Breast epithelium (tissue), 4 donors: ENCODE measurements at places on chromosomes 1 and 21. TPM values are rescaled to one million over a fixed set of nuclear protein-coding genes. Genes with fewer than 3 reads are reported as not detected.

- H3K36me3 ChIP-seq: no peaks in the 10 kb centered on the region
- H3K4me1 ChIP-seq: peaks cover 7% of the 10 kb centered on the region
- no peak for DNase-seq
- H3K27me3 ChIP-seq: no peaks in the 10 kb centered on the region
- no peak overlapping the region for H3K27ac ChIP-seq
Measured at GRCh38 chr1:147177611-147178380, 5.5 kb upstream of the PRKAB2 start.

GRCh38 chr1:10033359-10033845 is 644 bp downstream of the UBE4B start:
- H3K27ac ChIP-seq: peak overlapping the region; percentile 92
- H3K27me3 ChIP-seq: no peaks in the 10 kb centered on the region
- H3K4me1 ChIP-seq: peaks cover 2% of the 10 kb centered on the region
- H3K4me3 ChIP-seq: peak overlapping the region; percentile 88

- DNase-seq: no peak
- H3K36me3 ChIP-seq: no peaks in the 10 kb centered on the region
- H3K4me3 ChIP-seq: peak overlapping the region; percentile 26
- H3K27me3 ChIP-seq: peaks cover 65% of the 10 kb centered on the region
- peaks cover 28% of the 10 kb centered on the region for H3K4me1 ChIP-seq
Measured at GRCh38 chr1:92480813-92481598, 5.7 kb downstream of the GFI1 start.

DNA sequence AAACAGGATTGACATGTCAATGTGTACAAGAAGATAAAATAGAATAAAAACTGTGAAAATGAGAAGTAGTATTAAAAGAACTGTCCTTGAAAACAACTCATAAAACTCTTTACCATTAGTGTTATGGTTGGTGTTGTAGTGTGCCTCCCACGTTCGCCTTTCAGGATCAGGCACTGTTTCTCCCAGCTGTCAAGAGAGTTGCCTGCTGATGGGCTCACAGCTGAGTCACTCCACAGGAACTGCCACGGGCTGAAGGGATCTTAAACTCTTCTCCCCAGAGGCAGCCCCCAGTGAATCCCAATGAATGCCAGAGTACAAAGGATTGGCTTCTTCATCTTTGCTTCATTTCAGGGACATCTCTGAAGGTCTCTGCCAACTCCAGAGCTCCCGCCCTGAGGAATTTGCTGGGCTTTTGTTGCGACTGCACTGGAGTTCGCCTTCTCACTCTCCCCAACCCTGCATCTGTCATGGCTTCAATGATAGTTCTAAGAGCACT is 119.6 kb downstream of the ADGRL2 start:
- no peaks in the 10 kb centered on the region for H3K27me3 ChIP-seq
- H3K4me3 ChIP-seq: no peak overlapping the region
- no peak for DNase-seq
- H3K36me3 ChIP-seq: no peaks in the 10 kb centered on the region
- H3K4me1 ChIP-seq: no peaks in the 10 kb centered on the region

DNA sequence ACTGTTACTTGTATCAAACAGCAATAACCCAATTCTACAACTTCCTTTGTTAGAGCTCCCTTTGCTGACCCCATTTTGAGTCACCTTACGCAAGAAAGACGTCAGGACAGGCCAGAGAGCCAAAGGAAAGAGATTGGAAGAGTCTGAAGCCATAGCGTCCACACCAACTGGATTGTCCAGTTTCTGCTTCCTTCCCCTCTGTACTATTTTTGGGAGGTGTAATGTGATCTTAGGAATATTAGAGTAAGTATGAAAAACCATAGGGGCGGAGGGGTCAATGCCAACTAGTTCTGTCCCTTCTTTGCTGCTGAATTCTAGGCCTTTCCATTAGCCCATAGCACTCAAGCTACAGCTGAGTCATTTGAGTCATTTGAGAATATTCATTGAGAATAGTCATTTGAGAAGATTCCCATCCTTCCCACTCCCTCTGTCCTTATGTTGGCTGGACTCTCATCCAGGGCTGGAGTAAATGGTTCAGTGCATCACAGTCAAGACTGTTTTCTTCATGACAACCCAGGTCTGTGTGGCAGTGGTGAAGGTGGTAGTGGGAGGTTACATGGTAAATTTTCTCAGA is 14.8 kb upstream of the NFIA start:
- no peaks in the 10 kb centered on the region for H3K4me1 ChIP-seq
- DNase-seq: no peak
- H3K4me3 ChIP-seq: no peak overlapping the region
- H3K36me3 ChIP-seq: no peaks in the 10 kb centered on the region

DNA sequence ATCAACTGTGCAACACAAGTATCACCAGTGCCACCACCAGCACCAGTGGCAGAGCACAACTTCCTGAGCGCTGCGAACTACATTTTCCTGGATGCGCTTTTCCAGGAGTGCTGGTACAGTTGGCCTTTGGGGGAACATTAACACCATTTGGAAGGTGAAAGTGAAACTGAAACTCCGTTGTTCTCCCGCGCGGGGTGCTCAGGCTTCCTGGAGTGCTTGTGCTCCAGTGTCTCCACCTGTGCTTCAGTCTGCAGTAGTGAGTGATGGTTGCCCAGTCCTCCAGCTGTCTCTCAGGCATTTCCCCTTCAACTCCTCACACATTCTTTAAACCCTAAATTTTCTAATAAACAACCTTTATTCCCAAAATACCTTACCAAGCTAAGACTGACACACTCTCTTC is 187.8 kb downstream of the LRRIQ3 start:
- no peak overlapping the region for H3K4me3 ChIP-seq
- no peak overlapping the region for H3K27ac ChIP-seq
- H3K27me3 ChIP-seq: no peaks in the 10 kb centered on the region
- H3K36me3 ChIP-seq: no peaks in the 10 kb centered on the region
- no peaks in the 10 kb centered on the region for H3K4me1 ChIP-seq
- no peak for DNase-seq

- H3K4me1 ChIP-seq: no peaks in the 10 kb centered on the region
- no peak overlapping the region for H3K4me3 ChIP-seq
- H3K36me3 ChIP-seq: no peaks in the 10 kb centered on the region
- H3K27ac ChIP-seq: no peak overlapping the region
- H3K27me3 ChIP-seq: no peaks in the 10 kb centered on the region
Measured at GRCh38 chr1:240991230-240991629, 365.8 kb downstream of the RGS7 start.

DNA sequence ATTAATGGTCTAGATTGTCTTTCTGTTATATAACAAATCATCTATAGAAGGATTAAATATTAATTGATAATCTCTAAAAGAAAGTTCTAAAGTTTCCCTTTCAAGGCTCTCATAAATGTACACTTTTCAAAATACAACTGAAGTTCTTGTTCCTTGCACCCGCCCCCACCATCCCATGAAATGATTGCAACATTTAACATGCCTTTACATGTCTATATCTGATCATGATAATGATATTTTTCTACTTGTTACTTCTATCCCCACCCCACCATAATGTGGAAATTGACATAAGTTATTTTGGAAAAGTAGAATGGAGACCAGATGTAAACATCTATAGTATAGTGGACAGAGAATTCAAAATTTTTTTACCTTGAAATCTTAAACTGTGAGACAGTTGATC is 186.6 kb downstream of the NTNG1 start:
- H3K27ac ChIP-seq: no peak overlapping the region
- no peaks in the 10 kb centered on the region for H3K36me3 ChIP-seq
- H3K4me1 ChIP-seq: no peaks in the 10 kb centered on the region
- no peaks in the 10 kb centered on the region for H3K27me3 ChIP-seq

GRCh38 chr1:63669151-63669961 is 76.1 kb downstream of the PGM1 start:
- H3K27ac ChIP-seq: peak overlapping the region; percentile 85
- no peak overlapping the region for H3K4me3 ChIP-seq
- peaks cover 6% of the 10 kb centered on the region for H3K4me1 ChIP-seq
- peak; percentile 91 for DNase-seq
- no peaks in the 10 kb centered on the region for H3K27me3 ChIP-seq

GRCh38 chr1:91883470-91883869 is 2.5 kb downstream of the TGFBR3 start:
- H3K4me3 ChIP-seq: peak overlapping the region; percentile 100
- no peaks in the 10 kb centered on the region for H3K27me3 ChIP-seq
- peak overlapping the region; percentile 56 for H3K27ac ChIP-seq
- no peaks in the 10 kb centered on the region for H3K4me1 ChIP-seq

- DNase-seq: no peak
- no peaks in the 10 kb centered on the region for H3K4me1 ChIP-seq
- H3K27ac ChIP-seq: peak overlapping the region; percentile 90
- H3K4me3 ChIP-seq: peak overlapping the region; percentile 27
- H3K27me3 ChIP-seq: no peaks in the 10 kb centered on the region
- no peaks in the 10 kb centered on the region for H3K36me3 ChIP-seq
Measured at GRCh38 chr21:36297406-36297937, 22.5 kb upstream of the MORC3 start.

DNA sequence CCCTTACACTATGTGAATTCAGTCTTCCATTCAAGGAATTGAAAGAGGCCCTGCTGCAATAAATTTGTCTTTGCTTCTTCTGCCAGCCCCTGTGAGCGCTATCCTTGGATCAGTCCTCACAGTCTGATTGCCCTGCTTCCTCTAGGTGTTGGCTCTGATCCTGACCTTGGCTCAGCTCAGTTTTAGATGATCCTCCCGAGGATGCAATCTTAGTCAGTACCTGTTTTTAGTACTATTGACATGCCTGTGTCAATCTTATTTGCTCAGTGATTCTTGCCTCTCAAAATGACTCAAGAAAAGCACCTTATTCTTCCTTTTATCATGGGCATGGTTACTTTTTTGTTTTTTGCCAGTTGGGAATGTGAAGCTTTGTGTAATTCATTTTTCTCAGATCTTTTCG is 101.4 kb upstream of the KCNK1 start:
- H3K27me3 ChIP-seq: no peaks in the 10 kb centered on the region
- DNase-seq: no peak
- no peak overlapping the region for H3K4me3 ChIP-seq
- H3K27ac ChIP-seq: no peak overlapping the region
- H3K4me1 ChIP-seq: no peaks in the 10 kb centered on the region

DNA sequence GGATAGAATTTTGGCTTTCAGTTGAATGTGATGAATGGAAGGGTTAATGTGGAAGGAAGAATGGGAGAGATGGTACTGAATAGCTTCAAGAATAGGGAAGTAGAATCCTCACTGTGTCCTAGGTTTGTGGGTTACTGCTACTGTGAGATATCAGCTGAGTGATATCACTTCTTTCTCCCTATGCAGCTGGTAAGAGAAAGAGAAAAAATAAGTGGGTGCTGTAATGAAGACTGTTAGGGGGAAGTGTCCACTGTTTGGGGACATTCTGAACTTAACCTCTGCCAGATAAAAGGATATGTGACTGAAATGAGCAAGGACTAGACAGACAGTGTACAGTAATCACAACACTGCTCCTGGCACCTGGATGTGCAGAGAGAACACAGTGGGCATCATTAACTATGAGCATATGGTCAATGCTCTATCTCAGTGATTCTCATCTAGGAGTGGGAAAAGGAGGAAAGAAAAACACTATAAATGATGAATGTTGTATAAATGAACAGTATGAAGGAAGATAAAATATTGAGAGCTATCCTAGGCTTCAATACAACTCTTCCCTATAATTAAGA is 25.6 kb upstream of the MOB3C start:
- no peak overlapping the region for H3K4me3 ChIP-seq
- H3K4me1 ChIP-seq: no peaks in the 10 kb centered on the region
- DNase-seq: no peak
- no peaks in the 10 kb centered on the region for H3K27me3 ChIP-seq
- no peak overlapping the region for H3K27ac ChIP-seq
- no peaks in the 10 kb centered on the region for H3K36me3 ChIP-seq

- H3K4me1 ChIP-seq: no peaks in the 10 kb centered on the region
- H3K36me3 ChIP-seq: no peaks in the 10 kb centered on the region
- peaks cover 8% of the 10 kb centered on the region for H3K27me3 ChIP-seq
- H3K27ac ChIP-seq: no peak overlapping the region
- no peak overlapping the region for H3K4me3 ChIP-seq
Measured at GRCh38 chr1:211145944-211146343, 12.0 kb upstream of the KCNH1 start.

- no peaks in the 10 kb centered on the region for H3K36me3 ChIP-seq
- H3K27me3 ChIP-seq: no peaks in the 10 kb centered on the region
- no peak overlapping the region for H3K4me3 ChIP-seq
- no peak for DNase-seq
- no peak overlapping the region for H3K27ac ChIP-seq
Measured at GRCh38 chr1:63423649-63424048, 56.2 kb downstream of the ALG6 start.

GRCh38 chr1:177174921-177175634 is 4.3 kb downstream of the BRINP2 start:
- no peaks in the 10 kb centered on the region for H3K4me1 ChIP-seq
- no peak overlapping the region for H3K4me3 ChIP-seq
- H3K27ac ChIP-seq: no peak overlapping the region
- H3K36me3 ChIP-seq: no peaks in the 10 kb centered on the region
- no peaks in the 10 kb centered on the region for H3K27me3 ChIP-seq

DNA sequence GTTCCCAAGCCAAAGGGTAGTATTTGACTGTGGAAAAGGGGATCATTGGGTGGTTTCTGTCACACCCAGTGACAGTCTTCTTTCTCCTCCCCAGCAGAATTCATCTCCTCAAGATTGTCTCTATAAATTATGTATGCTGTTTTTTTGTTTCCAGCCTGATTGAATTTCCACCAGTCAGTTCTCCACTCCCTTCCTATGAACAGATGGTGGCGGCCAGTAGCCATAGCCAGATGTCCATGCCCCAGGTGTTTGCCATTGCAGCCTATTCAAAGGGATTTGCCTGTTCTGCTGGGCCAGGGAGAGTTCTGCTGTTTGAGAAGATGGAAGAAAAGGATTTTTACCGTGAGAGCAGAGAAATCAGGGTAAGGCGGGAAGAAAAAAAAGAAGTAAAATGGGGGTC is 12.9 kb downstream of the CFAP57 start:
- no peaks in the 10 kb centered on the region for H3K36me3 ChIP-seq
- no peak overlapping the region for H3K27ac ChIP-seq
- H3K4me1 ChIP-seq: no peaks in the 10 kb centered on the region
- H3K4me3 ChIP-seq: no peak overlapping the region
- no peak for DNase-seq

GRCh38 chr1:62457955-62458354 is 21.1 kb downstream of the USP1 start:
- H3K27ac ChIP-seq: no peak overlapping the region
- H3K27me3 ChIP-seq: no peaks in the 10 kb centered on the region
- no peak overlapping the region for H3K4me3 ChIP-seq
- H3K4me1 ChIP-seq: no peaks in the 10 kb centered on the region

GRCh38 chr1:154225370-154225769 is 4.6 kb downstream of the UBAP2L start:
- no peaks in the 10 kb centered on the region for H3K4me1 ChIP-seq
- no peak for DNase-seq
- H3K4me3 ChIP-seq: no peak overlapping the region
- no peak overlapping the region for H3K27ac ChIP-seq
- H3K36me3 ChIP-seq: no peaks in the 10 kb centered on the region

The PKLR gene
- total RNA-seq: not detected

The TNFAIP8L2 gene
- 5.7 TPM for total RNA-seq

The OLIG1 gene
- not detected for total RNA-seq

The C21orf58 gene
- 2.9 TPM for total RNA-seq

The SPRR1B gene
- total RNA-seq: not detected

The BCAR3 gene
- 42.7 TPM for total RNA-seq

The OR10Z1 gene
- total RNA-seq: not detected

The TRPM2 gene
- total RNA-seq: 4.3 TPM

The CLCN6 gene
- total RNA-seq: 21.1 TPM

The FAM72C gene
- total RNA-seq: 0.59 TPM

The CD5L gene
- not detected for total RNA-seq

The PCNT gene
- 25.2 TPM for total RNA-seq

The TNFRSF14 gene
- total RNA-seq: 67.8 TPM
